ENCODE measurements at places on chromosomes 11 and 22.
A peak's percentile ranks its signal among the peaks of the same experiment; 100 is the strongest.

DNA sequence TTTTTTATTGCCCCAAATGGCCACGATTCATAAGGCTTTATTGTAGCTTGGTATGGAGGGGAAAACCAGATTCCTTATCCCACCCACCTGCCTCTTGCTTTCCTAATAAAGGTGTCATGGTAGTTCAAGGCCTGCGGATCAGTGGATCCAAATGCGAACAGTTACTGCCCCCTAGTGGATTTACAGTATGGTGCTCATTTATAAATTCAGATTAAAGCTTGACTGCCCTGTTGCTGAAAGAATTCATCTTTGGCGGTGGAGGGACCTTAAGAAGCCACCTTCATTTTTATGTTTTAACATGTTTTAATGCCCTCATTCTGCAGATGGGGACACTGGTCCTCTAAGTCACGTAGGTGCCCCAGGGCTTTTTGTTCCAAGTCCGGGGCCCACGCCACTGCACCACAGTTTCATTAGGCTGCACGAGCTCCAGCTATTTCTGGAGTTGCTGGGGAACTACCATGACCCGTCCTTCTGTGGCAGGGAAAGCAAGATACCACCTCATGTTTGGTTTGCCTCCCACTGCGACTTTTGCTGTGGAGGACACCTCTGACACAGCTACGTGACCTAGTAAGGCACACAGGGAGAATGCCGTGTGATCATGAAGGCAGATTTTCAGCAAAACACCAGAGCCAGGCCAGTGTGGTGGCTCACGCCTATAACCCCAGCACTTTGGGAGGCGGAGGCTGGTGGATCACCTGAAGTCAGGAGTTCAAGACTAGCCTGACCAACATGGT lies 15.6 kb upstream of the INCENP start:
- no peak for DNase-seq

- peak; percentile 60 for DNase-seq
These were observed 41.5 kb upstream of the HSPA8 start for GRCh38 chr11:123103326-123103980.

DNA sequence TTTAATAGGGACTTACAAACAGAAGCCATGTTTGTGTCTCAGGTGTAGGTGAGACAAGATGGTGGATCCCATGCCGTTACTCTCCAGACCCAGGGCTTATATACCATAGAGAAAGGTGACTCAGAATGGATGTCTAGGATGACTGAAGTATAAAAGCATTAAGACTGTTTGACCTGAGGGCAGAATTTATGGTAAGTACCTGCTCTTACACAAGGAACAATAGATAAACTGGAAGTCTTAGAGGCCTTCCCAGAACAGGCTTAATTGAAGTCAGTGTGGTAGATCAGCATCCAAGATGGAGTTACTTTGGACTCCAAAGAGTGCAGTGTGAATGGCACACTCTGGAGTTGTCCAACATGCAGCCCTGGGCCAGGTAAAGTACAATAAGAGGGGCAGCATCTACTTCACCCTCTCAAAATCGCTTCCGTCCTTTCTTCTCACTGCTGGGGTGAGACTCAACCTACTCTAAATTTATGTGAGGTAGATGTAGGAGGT lies 387.0 kb upstream of the DDI1 start:
- no peak for DNase-seq

GRCh38 chr11:6745465-6746015 lies 26.2 kb downstream of the OR2AG2 start:
- DNase-seq, result no peak

DNA sequence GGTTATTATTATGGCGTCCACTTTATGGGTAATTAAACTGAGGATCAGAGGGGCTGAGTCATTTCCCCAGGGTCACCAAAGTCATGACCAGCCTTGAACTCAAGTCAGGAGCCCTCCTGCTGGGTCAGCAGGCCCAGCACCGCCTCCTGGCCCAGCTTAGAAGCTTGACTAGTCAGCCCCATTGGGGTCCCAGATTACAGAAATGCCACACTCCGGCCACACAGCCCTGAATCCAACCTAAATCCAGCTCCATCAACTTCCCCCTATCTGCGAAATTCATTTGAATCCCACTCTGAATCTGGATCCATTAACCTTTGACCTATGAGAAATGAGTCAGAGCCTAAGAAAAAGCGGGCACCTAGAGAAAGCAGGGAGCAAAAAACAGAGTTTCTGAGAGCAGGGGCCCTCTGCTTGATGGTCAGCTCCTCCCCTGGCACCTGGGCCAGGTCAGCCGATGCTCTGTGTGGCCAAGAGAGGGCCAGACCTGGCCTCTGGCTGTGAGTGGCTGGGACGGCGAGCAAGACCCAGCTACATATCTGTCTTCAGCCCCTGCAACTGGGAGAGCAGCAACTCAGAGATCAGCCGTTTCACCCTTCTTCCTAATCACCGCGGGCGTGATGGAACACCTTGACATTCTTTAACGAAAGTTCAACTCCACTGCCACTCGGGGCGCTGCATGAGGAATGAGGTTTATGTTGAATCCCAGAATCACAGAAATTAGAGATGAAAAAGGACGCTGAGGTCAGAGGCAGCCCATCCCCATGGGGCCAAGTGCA lies 196.1 kb downstream of the TRIM29 start:
- DNase-seq, result no peak

DNA sequence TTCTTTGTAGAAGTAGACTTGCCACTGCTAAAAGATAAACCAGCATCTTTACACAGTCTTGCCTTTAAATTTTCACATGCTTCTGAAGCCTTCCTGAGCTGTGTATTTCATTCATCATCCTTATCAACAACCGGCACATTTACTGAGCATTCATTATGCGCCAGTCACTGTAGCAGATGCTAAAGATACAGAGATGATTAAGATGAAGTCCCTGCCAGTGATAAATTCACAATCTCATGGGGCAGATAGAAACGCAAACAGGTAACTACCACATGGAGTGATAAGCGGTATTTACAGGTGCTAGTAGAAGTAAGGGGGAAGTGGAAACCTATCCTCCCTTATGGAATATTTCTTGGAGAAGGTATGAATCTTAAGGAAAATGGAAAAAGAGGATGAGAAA lies 67.2 kb downstream of the PRCP start:
- DNase-seq, result no peak

GRCh38 chr11:87251560-87251959 lies 213.8 kb downstream of the TMEM135 start:
- DNase-seq, result no peak

DNA sequence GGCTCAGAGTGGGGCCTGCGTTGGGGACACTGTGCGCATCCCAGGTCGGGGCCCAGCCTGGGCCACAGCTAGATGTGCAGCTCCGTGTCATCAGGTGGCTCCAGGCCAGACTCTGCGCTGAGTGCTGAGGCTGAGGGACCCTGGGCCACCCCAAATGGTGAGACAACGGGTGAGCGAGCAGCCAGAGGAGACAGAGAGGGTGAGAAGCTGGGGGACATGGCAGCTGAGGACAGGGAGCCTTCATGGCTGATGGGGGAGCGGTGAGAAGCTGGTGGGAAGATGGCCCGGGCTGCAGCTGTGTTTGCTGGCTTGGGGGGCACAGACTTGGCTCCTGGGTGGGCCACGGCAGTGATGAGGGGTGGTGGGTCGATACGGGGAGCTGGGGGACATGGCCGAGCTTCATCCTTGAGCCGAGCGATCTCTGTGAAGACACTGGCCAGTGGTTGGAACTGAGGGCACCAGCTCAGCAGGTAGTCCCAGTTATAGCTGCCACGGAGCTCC lies 2.5 kb upstream of the TPP1 start:
- DNase-seq, result peak; percentile 42

DNA sequence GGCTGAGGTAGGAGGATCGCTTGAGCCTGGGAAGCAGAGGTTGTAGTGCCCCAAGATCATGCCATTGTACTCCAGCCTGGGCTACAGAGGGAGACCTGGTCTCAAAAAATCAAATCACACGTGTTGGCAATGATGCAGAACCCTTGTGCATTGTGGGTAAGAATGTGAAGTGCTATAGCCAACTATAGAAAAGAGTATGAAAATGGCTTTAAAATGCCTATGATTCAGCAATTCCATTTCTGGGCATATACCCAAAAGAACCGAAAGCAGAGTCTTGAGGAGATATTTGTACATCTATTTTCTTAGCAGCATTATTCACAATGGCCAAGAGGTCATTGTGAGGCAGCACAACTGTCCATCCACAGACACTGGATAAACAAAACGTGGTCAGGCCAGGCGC lies 2.6 kb upstream of the FADS3 start:
- DNase-seq, result no peak

DNA sequence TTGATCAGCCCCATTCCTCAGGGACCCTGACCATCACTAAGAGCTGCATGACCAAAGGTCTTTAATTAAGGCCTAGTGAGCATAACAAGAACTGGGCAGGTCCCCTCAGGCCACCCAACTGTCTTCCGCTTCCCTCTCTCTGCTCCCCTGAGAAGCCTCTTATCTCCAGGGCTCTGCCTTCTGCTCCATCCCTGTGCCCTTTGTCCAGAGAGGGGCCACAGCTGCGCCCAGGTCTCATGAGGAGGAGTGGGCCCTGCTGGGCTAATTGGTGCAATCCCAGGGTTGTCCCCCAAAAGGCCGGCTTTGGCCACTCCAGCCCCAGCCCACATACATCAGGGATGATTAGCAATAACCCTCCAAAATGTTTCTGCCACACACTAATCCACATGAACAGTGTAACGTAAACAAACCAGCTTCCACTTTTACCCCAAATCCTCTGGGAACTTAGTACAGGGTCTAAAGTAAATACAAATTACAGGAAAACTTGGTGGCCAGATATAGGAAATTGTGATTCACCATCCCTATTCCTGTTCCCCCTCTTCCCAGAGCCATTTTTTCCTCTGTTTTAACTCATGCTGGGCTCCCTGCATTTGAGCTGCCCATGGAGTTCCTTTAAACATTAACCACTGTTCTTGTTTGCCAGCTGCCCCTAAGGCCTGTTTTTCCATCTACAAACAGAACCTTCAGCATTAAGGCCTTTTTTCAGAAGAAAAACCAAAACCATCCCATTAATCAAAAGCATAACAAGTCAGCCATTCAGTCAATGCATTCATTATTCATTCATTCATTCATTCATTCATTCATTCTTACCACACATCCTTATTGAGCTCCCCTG lies 34.6 kb upstream of the CAVIN3 start:
- no peak for DNase-seq

DNA sequence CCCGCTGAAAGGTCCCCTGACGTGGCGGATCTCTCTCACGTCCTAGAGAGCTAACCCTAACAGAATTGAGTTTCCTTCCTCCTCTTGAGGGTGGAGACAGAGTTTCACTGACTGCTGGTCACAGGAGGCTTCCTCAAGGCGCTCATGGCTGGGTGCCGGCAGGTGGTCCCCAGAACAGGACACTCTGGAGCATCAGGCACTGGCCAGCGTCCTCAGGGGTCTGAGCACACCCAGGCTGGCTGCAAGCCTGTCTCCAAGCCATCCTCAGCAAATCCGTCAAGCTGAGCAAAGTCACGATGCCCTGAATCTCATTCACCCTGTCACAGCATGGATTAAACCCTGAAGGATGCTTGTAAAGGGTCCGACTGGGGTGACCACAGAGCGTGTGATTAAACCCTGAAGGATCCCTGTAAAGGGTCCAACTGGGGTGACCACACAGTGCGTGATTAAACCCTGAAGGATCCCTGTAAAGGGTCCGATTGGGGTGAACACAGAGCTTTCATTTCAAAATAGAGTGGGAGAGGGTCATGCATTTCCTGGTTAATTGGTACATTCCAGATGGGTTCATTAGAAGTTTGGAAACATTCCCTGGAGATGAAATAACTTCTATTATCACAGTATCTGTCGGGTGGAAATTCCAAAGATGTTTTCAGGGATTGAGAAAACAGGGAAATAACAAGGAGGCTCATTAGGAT lies 473.0 kb downstream of the BRD1 start:
- no peak for DNase-seq

GRCh38 chr22:48102581-48102980 lies 1340.1 kb downstream of the TBC1D22A start:
- DNase-seq, result no peak

GRCh38 chr22:46087816-46088277 lies 62.5 kb upstream of the PPARA start:
- DNase-seq, result peak; percentile 88

DNA sequence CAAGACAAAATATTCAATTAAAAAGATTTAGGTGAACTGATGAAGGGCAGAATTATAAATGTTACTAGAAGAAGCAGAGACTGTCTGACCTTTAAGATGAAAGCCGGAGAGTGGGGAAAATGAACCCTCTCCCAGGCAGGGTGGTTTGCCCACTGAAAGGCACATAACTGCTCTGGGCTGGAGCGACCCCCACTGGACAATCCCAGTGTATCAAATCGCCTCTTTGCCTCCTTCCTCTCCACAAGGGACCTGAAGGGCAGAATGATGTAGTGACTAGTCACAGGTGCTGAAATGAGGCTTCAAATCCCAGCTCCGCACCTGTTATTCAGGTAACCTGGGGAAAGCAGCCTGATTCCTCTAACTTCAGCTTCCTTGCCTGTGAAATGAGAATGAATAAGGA lies 69.0 kb downstream of the EFCAB6 start:
- no peak for DNase-seq

DNA sequence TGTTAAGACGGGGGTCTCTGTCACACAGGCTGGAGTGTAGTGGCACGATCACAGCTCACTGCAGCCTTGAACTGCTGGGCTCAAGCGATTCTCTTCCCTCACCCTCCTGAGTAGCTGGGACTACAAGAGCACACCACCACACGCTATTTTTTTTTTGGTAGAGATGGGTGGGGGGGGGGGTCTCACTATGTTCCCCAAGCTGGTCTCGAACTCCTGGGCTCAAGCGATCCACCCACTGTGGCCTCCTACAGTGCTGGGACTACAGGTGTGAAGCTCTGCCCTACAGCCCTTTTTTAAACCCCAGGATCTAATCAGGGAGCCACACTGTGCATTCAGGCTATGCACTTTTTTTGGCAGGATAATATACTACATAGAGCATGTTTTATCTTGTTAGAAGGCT lies 1.4 kb upstream of the DHCR7 start:
- DNase-seq, result peak; percentile 26

DNA sequence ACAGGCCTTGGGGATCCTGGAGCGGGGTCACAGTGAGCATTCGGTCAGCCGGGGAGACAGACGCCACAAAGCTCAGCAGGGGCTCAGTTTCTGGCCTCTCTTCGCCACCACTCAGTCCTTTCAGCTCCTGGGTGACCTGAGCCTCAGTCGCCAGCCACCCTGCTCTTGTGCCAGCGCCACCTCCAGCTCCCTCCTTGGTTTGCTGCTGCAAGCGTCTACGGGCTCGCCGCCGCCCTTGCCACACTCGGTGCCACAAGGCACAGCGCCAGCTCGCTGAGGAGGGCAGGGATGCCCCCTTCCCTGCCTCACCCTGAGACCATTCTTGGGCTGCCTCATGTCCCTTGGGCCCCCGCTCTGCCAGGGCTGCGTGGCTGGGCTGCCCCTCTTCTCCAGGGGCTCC lies 1.5 kb upstream of the EEF1G start:
- DNase-seq, result peak; percentile 61

DNA sequence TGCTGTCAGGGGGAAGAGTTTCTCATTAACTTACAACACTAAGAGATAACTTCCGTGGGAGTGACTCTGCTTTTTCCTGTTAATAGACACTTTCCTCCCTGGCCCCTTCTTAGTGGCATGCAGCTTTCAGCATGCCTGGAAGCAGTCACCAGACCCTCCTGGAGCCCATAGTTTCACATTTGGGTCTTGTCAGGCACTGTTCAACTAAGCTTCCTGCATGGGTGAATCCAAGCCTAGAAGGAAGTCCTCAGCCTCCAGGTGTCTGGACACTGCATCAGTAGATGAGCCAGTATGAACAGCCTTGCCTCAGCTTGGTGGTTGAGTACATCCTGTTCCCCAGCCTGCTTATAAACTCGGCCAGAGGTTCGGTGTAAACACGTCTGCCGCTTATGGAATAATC lies 68.1 kb downstream of the PPP6R3 start:
- DNase-seq, result no peak
